ENCODE measurements at places on chromosomes 5 and 9. TPM values are rescaled to one million over a fixed set of nuclear protein-coding genes. Genes with fewer than 3 reads are reported as not detected.

- DNase-seq, result no peak
Measured at GRCh38 chr5:52767217-52767743, 20.4 kb upstream of the ITGA1 start.

DNA sequence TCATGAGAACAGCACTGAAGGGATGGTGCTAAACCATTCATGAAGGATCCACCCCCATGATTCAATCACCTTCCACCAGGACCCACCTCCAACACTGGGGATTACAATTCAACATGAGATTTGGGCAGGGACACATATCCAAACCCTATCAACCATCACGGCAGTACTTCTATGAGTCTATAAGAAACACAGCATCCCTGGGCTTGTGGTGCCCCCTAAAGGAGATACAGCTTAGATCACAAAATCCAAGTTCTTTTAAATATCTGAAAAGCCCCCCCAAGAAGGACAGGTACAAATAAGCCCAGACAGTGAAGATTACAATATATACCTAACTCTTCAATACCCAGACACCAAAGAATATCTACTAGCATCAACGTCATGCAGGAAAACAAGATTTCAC lies 233.7 kb upstream of the ADRA1B start:
- no peak for DNase-seq

HACD4 gene
- total RNA-seq, result 0.65 TPM

- DNase-seq, result no peak
Measured at GRCh38 chr9:86200599-86201162, 58.8 kb downstream of the C9orf153 start.

DNA sequence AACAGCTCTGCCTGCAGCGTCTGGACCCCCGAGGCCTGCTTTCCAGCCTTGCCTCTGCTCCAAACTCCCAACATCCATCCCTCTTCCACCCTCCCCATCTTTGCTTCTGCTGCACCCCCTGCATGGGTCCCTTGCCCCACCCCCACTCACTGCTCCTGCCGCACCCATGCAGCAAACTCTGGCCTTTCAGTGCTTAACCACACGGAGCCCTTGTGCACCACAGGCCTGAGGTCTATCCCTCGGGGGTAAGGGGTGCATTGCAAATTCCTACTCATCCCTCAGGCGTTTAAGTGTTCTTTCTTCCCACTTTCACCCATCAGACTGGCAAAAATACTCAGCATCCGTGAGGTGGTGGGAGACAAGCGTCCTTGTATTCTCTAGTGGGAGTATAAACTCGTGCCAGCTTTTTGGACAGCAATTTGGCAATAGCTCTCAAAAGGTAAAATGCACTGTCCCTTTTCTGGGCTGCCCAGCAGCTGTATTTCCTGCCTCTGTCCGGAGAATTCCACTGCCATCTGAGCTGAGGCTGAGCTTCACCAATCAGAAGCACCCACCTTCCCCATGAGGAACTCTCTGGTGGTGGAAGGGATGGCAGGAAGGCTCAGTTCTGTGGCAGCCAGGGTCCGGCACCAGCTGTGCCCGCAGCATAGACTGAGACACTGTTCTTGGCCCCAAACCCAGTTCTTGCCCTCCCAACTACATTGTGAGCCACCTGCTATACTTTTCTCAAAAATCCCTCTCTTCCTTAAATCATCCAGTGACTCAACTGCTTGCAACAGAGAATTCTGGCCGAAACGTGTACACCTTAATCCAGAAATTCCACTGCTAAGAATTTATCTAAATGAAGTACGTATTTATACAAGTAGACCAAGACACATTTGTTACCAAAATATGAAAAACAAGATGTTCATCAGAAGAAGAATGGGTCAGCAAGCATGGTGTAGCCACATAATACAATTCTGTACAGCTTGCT lies 15.0 kb downstream of the PSMB7 start:
- no peak for DNase-seq

- DNase-seq, result no peak
Measured at GRCh38 chr9:123251741-123252140, 16.6 kb downstream of the STRBP start.

DNA sequence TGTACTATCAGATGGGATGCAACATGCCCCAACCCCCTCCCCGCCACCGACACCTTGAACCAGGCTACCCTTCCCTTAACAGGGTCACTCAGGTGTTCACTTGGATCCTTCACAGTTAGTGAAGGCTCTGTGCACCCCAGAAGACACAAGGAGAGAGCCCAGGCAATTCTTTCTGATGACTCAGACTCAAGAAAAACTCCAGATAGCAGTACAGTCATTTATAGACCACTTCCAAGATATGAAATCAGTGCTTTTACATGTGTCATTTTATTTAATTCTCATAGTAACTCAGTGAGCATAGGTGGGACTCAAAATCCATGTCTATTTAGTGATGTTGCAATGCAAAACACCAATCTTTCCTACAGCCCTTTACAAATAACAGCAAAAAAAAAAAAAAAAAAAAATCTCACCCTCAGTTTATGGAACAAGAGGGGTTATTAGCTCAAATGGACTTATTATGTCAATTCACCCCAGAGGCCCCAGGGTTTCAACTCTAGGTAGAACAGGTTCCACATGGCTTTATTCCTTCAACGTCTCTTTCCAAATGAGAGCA lies 71.9 kb downstream of the FOXD1 start:
- DNase-seq, result no peak

GRCh38 chr5:1090538-1090937 lies 21.3 kb downstream of the SLC12A7 start:
- no peak for DNase-seq

GRCh38 chr9:21919377-21920362 lies 74.5 kb downstream of the CDKN2A start:
- DNase-seq, result no peak

DNA sequence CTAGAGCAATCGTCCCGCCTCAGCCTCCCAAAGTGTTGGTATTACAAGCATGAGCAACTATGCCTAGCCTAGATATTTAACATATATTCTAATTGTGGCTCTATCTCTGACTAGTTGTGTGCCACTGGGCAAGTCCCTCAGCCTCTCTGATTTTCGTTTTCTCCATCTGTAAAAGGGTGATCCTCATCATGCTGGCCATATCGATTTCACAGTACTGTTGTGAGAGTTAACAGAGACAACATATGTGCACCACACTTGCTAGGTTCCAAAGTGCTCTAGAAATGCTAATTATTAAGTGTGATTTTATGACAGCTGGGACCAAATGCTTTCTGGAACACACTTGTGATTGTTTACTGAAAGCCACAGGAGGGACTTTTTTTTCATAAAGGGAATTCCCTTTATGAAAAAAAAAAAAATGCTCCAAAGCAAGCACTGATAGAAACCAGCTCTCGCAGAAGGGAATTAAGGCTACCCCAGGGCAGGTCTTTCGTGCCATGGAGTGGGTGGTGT lies 78.5 kb upstream of the EPB41L4B start:
- no peak for DNase-seq

IL7R gene
- 0.92 TPM for total RNA-seq

DNA sequence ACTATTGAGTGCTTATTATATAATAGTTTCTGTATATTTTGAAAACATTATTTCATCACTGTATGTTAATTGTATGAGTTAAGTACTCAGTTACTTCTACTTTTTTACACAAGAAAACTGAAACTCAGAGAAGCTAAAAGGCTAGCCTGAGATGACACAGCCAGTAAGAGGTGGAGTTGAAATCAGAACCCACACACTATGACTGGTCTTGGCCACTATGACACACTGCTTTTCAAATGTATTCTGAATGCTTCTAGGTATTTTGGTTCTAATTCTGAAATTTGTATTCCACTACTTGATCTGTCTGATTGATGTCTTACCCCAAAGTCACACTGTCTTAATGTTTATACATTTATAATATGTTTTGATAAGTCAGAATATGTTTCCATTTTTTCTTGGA lies 181.8 kb downstream of the ZDHHC21 start:
- no peak for DNase-seq

DNA sequence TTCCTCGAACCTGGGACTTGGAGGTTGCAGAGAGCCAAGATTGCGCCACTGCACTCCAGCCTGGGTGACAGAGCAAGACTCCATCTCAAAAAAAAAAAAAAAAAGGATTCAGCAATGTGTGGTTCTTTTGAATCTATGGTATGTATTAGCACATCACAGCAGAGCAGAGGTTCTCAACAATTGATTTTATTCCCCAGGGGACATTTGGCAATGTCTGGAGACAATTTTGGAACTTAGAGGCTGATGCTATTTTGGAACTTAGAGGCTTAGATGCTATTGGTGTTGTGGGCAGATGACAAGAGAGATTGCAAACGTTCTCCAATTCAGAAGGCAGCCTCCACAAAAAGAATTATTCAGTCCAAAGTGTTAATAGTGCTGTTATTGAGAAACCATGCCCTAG lies 115.2 kb downstream of the TMC1 start:
- DNase-seq, result no peak

GRCh38 chr5:72812488-72812887 lies 4.0 kb upstream of the TNPO1 start:
- DNase-seq, result no peak

DNA sequence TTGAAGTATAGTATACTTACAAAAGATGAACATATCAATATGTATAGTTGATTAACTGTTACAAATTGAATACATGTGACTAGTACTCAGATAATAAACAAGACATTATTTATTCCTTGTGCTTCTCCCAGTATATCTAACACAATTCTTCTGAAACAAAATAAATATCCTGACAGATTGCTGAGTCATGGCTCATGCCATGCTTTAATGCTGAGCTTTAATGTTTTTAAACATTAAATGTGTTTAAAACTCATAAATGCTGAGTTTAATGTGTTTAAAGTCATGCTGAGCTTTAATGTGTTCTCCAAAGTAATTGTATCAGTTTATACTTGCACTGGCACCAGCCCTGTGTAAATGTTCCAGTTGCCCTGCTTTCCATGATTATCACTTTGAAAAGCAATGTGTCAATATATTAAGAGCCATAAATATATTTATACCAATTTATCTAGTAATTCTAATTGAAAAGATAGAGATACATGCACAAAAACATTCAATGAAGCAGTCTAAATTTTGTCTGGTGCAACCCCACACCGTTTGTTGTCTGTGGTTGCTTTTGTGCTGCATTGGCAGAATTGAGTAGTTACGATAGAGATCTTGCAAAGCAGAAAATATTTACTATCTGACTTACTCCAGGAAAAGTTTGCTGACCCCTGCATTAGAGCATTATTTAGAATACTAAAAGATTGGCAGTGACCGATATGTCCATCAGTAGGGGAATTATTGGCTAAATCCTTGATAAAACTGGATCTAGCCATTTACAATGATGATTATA lies 15.7 kb downstream of the KIAA1958 start:
- DNase-seq, result no peak

ZFP2 gene
- 1.2 TPM for total RNA-seq

GRCh38 chr5:25119650-25120049 lies 474.9 kb upstream of the CDH10 start:
- no peak for DNase-seq

PCDHB12 gene
- 1.1 TPM for total RNA-seq

DNA sequence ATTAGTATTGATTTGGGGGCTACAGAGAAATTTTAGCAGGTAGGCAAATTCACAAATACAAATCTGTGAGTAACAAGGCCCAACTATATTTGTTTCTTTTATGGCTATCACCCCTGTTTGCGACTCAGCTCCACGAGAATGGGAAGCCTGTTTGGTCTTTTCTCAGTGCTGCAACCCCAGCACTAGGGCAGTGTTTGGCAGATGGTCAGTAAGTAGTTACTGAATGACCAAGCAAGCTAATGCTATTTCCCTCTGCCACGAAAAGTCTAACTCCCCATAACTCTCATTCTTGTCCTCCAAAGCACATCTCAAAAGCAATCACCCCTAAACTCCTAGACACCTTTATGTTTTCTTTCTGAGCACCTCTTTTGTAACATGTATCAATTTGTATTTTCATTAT lies 245.6 kb downstream of the DNAH5 start:
- DNase-seq, result no peak

GRCh38 chr5:132080595-132080994 lies 7.0 kb downstream of the CSF2 start:
- no peak for DNase-seq

DNA sequence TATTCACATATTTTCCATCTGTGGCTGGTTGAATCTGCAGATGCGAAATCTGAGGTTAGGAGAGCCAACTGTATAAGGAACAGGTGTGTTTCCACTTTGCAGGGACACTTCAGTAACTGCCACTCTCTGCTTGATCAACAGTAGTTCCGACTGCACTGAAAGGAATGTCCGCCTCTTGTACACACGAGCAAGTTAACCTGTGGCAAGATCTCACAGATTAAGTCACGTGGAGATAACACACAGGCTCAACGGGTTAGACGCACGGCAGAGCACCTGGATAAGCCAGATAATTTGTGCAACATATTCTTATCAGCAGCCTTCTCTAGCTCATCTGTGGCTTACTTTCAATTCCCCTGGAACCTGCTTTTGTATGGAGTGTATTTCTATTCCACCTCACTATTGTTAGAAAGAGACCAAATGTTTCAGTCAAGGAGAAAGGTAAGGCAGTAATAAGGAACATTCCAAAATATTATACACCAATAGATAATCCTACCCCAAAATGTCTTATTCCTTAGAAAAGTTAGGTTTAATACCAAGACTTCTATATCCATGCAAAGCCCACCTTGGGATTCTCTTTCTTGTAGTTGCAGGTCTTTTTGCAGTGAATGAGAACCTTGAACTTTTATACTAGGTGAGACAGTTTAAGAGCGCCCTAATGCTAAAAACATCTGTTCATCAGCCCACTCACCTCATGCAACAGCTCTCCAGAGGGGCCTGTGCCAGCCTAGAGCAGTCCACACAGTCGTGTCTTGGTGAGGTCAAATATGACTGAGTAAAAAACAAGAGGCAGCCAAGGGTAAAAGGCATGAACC lies 6.5 kb upstream of the C9 start:
- DNase-seq, result no peak

- DNase-seq, result no peak
Measured at GRCh38 chr9:86782831-86783230, 164.5 kb downstream of the GAS1 start.

DNA sequence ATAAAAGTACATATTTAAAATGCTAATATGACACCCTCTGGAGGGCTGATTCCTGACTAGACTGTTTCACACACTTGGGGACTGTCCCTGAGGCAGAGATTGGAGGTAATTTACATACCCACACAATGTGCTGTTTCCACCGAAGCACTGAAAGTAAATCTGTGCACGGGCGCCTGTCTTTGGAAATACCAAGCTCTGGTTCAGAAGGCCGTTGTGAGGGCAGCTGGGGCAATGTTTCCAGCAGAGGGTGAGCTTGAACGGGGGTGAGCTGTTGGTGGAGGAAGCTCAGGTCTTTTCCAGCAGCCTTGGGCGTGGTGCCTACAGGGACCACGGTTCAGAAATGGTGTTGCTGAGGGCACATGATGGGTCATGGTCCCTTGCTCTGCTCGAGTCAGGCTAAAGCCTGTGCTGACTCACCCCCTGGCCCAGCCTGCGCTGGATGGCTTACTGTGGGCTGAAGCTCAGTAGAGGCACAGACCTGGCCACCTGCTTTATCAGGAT lies 25.8 kb upstream of the HMCN2 start:
- no peak for DNase-seq

GRCh38 chr9:108259917-108260675 lies 595.7 kb downstream of the ACTL7B start:
- DNase-seq, result no peak

CCL19 gene
- 0.62 TPM for total RNA-seq

DNA sequence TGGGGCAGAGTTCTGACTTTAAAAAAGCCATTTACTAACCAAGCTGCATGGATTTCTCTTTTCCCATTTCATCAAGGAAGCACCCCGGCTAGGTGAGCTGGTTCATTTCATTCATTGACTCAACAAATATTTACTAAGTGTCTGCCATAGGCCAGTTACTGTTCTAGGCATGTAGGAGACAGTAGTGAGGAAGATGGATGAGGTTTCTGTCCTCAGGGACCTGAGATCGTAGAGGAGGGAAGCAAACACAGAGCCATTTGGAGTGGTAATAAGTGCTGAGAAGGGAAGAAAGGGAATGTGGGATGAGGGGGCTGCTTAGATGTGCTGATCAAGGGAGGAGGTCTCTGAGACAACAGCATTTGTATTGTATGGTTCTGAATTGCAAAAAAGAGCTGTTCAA lies 120.4 kb downstream of the C9orf152 start:
- no peak for DNase-seq
